ENCODE measurements at places on chromosomes 11 and 22. TPM values are rescaled to one million over a fixed set of nuclear protein-coding genes. Genes with fewer than 3 reads are reported as not detected.

GLYAT gene
- not detected for total RNA-seq

- H3K27me3 ChIP-seq = no peaks in the 10 kb centered on the region
- H3K27ac ChIP-seq = no peak overlapping the region
- no peak overlapping the region for H3K4me3 ChIP-seq
- DNase-seq = no peak
- no peaks in the 10 kb centered on the region for H3K4me1 ChIP-seq
These were observed 86.1 kb upstream of the ARHGAP20 start for GRCh38 chr11:110798201-110798900.

DNA sequence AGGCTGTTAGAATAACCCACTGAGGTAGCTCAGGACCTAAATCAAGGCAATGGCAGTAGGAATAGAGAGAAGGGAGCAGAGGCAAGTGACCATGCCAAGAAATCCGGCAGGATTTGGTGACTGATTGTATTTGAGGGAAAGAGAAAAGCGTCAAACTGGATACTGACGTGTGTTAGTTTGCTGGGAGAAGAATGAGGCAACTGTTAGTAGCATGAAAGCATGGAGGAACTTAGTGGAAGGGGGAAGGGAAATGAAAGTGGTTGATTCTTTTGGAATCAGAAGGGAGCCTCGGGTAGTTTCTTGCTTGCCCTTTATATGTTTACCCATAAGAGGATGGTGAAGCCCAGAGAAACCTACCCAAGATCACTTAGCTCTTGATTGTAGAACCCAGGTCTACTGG is 8.3 kb downstream of the PPFIBP2 start:
- peaks cover 49% of the 10 kb centered on the region for H3K4me1 ChIP-seq
- peaks cover 26% of the 10 kb centered on the region for H3K36me3 ChIP-seq
- no peak overlapping the region for H3K4me3 ChIP-seq
- H3K27me3 ChIP-seq = peaks cover 2% of the 10 kb centered on the region
- H3K27ac ChIP-seq = no peak overlapping the region
- DNase-seq = no peak

DNA sequence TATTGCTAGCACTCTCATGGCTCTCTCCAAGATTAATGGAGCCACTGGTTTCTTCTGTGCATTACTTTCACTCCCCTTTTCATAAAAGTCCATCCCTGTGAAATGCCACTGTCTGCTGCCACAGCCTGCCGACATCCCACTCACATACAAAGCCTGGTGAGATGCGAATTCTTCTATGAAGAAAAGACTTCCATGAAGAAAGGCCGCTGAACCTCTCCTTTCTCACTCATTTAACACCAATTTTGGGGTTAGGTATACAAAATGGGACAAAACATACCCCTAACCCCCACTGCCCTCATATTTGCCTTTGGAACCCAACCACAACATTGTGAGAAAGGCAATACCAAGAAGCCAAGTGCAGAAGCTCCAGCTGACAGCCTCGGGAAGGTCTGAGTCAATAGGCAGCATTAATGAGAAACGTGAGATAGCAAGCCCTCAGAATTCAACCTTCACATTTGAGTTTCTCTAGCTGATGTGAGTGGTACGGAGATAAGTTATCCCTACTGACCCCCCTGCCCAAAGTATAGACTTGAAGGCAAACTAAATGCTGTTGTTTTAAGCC is 156.4 kb downstream of the ATG16L2 start:
- peak overlapping the region; percentile 29 for H3K4me3 ChIP-seq
- peak; percentile 26 for DNase-seq

All from activated CD4-positive, alpha-beta memory T cell treated with anti-CD3 and anti-CD28 coated beads, Interleukin-2, amount 10 ng/mL, durations not matched to agents 7 days and 5 days (primary cell).